Stimulated activated CD4-positive, alpha-beta T cell treated with anti-CD3 and anti-CD28 coated beads, Interleukin-4, amount 100 ng/mL, for 1 hour (primary cell): ENCODE measurements at places on chromosomes 4 and X.
A peak's percentile ranks its signal among the peaks of the same experiment; 100 is the strongest.

DNA sequence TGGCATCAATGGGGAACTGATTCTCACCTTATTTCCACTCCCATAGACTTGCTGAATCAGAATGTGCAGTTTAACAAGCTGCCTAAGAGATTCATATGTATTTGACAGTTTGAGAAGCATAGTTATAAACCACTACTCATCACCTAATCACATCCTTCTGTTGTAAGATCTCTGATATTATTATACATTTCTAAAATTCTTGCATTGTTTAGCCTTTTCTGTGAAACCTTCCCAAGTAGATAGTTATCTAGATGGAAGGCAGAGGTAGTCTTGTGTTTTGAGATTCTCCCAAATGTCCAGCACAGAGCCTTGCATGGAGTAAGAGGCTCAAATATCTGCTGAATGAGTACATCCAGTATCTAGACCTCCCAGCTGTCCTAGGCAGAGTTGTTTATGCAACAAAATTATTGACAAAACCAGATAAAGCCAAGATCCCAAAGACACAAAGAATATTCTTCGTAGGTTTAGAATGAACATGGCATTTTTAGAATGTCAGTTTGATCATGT lies 227.3 kb downstream of the KDR start:
- no peak for DNase-seq

- no peak for DNase-seq
These were observed 252.9 kb upstream of the TTC29 start for GRCh38 chr4:147198411-147199051.

DNA sequence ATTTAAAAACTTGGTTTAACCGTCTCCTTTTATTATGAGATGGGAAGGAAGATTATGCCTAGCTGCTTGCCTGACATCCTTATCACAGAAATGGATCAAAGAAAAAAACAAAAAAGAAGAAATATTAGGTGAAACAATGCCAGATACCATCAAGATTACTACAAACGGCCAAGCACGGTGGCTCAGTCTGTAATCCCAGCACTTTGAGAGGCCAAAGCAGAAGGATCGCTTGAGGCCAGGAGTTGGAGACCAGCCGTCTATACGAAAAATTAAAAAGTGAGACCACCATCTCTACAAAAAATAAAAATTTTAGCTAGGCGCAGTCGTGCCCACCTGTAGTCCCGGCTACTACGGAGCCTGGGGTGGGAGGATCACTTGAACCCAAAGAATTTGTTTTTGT lies 2.3 kb downstream of the FRYL start:
- DNase-seq = no peak

GRCh38 chr4:182776376-182777105 lies 140.6 kb downstream of the DCTD start:
- no peak for DNase-seq

DNA sequence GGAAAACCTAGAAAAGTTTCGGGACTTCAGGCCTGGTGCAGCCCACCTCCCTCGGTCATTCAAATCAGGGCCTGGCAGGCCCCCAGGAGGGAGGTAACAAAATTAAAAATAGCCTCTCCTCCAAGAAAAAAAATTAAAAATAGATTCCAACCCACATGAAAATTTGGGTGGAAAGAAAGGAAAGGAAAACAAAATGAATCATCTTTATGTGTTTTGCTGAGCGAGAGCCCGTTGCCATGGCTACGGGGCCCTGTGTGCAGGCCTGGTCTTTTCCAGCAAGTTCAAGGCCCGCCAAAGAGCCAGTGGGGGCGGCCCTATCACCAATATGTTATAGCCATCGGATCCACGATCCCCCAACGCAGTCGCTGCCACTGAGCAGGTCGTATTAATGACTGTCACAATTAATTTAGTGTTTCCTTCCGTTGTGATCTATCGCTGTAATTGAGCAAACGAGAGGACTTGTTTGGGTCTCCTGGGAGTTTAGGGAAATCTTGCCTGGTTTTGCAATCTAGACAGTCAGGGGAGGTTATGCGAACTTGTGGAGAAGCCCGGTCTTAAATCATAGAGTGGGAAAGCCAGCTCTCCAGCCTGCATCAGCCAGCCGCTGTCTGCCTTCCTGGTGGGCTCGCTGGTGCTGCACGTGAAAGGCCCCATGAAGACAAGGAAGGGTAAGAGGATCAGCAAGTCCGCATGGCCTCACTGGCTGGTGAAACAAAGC lies 452.4 kb downstream of the BCOR start:
- peak; percentile 9 for DNase-seq
